ENCODE measurements at places on chromosomes 2 and 18. TPM values are rescaled to one million over a fixed set of nuclear protein-coding genes. Genes with fewer than 3 reads are reported as not detected.

GPR75 gene
- total RNA-seq: 0.98 TPM

SLC16A14 gene
- 1.6 TPM for total RNA-seq

ADRA2B gene
- total RNA-seq: not detected

C2orf92 gene
- total RNA-seq: 2.4 TPM

SERPINB3 gene
- not detected for total RNA-seq

KRTCAP3 gene
- 0.49 TPM for total RNA-seq

PAIP2B gene
- total RNA-seq: 2.3 TPM

SCTR gene
- total RNA-seq: 1.4 TPM

UGT1A10 gene
- not detected for total RNA-seq

CPO gene
- total RNA-seq: 0.13 TPM

CROCC2 gene
- total RNA-seq: not detected

CAB39 gene
- 35.9 TPM for total RNA-seq

NYAP2 gene
- total RNA-seq: not detected

SEPTIN2 gene
- 238 TPM for total RNA-seq

RAB10 gene
- total RNA-seq: 75.0 TPM

LYPD1 gene
- 158 TPM for total RNA-seq

ECEL1 gene
- total RNA-seq: not detected

ANTXR1 gene
- 40.9 TPM for total RNA-seq

BMP10 gene
- total RNA-seq: not detected

ZEB2 gene
- total RNA-seq: 12.4 TPM

CFAP65 gene
- total RNA-seq: 0.13 TPM

GYPC gene
- 164 TPM for total RNA-seq

LIMS3 gene
- total RNA-seq: 0.81 TPM

SPDYA gene
- total RNA-seq: not detected

LMAN2L gene
- total RNA-seq: 13.1 TPM

TUBB8B gene
- total RNA-seq: 0.63 TPM

TCF7L1 gene
- 2.2 TPM for total RNA-seq

SYT4 gene
- total RNA-seq: not detected

SERPINB10 gene
- total RNA-seq: not detected

ASAP2 gene
- 28.4 TPM for total RNA-seq

POTEI gene
- total RNA-seq: not detected

SCN7A gene
- total RNA-seq: 0.51 TPM

STPG4 gene
- total RNA-seq: 0.98 TPM

GAD1 gene
- not detected for total RNA-seq

CHPF gene
- total RNA-seq: 424 TPM
